ENCODE measurements at places on chromosomes 4 and X. TPM values are rescaled to one million over a fixed set of nuclear protein-coding genes. Genes with fewer than 3 reads are reported as not detected.

DNAAF6 gene
- not detected for total RNA-seq

ERVMER34-1 gene
- total RNA-seq = 0.49 TPM

PLAC1 gene
- total RNA-seq = 0.71 TPM

C4orf50 gene
- total RNA-seq = not detected

PABPC1L2A gene
- total RNA-seq = not detected
